ENCODE measurements at places on chromosomes 2 and 18. TPM values are rescaled to one million over a fixed set of nuclear protein-coding genes. Genes with fewer than 3 reads are reported as not detected.
A peak's percentile ranks its signal among the peaks of the same experiment; 100 is the strongest.

- DNase-seq: no peak
Observed at GRCh38 chr2:230974096-230974913, 21.6 kb upstream of the SPATA3 start.

DNA sequence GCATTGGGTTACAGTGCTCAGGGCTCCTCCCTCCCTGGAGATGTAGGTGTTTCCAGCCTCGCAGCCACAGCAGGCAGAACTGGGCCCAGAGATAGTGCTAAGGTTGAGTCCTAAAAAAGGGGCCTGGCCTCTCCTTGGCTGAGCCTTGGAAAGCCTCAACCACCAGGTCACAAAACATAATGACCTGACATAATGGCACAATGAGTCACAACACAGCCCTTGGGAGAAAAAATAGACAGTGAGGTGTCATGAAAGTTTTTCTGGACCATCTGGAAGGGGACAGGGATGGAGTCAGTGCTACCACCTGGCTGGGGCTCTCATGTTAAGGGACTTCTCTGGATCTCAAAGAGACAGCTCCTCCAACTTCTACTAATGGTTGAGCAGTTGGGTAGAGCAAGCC lies 92.4 kb upstream of the LCLAT1 start:
- DNase-seq: no peak

DNA sequence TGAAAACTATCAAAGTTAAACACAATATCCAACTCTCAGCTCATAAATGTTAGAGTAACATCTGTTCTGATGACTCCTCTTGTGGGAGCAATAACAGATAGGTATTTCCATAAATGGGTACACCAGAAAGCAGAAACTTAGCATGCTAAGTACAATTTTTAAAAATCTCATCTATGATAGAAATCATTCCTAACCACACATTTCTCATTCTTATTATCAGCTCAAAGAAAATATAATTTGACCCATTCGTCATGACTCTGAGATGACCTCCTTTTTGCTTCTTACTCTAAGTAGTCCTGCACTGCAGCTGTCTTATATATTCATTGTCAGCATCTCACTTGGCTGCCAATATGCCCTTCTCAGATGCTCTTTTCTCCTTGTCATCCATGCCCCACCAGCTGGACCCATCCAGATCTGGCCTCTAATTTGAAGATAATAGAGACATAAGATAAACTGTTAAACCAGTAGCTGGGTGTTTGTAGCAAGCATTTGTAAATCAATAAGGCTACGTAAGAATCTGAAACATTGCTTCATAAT lies 298.3 kb downstream of the KCNS3 start:
- DNase-seq: no peak

- DNase-seq: no peak
Observed at GRCh38 chr18:13291745-13292447, 73.3 kb downstream of the LDLRAD4 start.

DNA sequence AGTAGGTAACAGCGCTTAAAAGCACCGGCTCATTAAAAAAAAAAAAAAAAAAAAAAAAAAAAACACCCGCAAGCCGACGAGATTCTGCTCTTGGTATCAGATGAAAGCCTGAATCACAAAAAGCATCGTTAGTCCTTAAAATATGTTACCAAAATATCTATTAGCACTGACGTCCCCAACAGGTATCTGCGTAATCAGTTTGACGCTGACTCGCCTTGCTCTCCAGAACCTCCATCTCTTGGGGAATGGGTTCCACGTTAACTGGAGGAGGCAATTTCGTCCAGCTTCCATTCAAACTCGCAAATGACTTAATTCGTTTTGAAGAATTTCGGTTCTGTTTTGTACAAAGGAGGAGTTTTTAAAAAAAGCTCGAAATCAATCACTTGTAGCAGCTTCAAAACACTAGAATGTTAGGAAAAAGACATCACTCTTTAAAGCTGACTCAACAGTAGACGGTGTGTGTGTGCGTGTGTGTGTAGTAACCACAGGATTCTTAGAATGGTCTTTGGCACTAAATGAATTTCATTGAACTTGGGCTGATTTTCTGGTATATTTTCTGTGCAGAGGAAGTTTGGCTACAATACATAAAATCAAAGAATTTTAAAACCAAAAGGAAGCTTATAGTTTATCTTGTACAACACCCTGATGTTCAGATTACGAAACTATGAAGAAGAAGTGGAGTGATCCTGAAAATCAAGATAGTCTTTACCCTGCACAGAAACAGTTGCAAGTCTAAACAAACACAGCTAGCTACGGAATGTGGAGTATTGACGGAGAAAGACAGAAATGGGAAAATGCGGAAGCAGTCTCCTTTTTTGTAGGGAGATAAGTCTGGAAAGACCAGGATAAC lies 1.1 kb upstream of the PGAP1 start:
- DNase-seq: peak; percentile 85

GRCh38 chr2:145638675-145639074 lies 1118.8 kb upstream of the ZEB2 start:
- DNase-seq: no peak

- no peak for DNase-seq
Observed at GRCh38 chr2:85935746-85936208, 47.0 kb upstream of the ST3GAL5 start.

DNA sequence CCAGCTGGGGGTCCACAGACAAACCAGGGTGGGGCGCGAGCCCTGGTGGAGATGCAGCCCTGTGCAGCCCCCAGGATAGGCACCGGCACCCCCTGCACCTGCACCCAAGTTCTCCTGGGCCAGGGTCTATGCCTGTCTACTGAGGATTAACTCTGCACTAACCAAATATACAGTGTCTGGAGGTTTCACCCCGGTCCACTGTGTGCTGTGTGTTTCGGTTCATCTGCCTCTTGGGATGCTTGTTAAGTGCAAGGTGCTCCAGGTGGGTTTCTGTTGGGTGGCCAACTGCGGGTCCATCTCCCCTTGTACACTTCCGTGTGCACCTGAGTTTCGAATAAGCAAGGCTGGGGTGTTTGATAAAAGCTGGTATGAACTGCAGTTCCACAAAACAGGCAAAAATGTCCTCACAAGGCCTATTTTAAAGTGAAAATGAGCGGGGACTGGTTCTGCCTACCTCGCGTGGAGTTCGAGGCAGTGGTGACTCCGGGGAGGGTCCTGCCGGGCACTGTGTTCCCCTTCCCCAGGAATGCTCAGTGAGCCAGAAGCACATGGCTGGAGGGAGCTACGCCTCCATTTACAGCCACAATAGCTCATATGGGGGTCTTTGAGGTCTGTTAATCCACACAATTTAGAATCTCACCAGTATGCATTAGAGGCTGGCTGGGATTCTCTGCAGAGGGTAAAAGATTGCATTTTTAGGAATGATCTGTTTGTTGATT lies 70.7 kb downstream of the EDAR start:
- no peak for DNase-seq

- DNase-seq: no peak
Observed at GRCh38 chr2:215423234-215423633, 12.6 kb downstream of the FN1 start.

DNA sequence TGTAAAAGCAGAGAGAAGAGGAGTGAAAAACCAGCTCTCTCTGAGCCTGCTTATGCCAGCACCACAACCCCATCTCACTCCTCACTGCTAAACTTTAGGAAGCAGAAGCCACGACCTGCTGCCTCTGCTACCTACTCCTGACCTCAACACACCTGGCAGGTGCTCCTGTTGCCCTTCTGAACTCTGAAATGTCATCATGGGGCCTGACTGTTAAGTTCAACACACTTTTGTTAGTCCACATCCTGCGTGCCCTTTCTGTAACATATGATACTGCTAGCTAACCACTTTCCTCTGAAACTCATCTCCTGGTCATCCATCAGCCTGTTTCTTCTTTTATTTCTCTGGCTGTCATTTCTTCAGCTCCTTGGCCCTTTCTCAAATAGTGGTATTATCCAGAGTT lies 118.1 kb downstream of the EPB41L3 start:
- DNase-seq: no peak

- DNase-seq: no peak
Observed at GRCh38 chr2:215839816-215840215, 173.5 kb downstream of the MREG start.

GRCh38 chr2:240451791-240452461 lies 16.5 kb downstream of the GPC1 start:
- no peak for DNase-seq

GRCh38 chr18:54647176-54647575 lies 56.1 kb downstream of the DYNAP start:
- no peak for DNase-seq

DNA sequence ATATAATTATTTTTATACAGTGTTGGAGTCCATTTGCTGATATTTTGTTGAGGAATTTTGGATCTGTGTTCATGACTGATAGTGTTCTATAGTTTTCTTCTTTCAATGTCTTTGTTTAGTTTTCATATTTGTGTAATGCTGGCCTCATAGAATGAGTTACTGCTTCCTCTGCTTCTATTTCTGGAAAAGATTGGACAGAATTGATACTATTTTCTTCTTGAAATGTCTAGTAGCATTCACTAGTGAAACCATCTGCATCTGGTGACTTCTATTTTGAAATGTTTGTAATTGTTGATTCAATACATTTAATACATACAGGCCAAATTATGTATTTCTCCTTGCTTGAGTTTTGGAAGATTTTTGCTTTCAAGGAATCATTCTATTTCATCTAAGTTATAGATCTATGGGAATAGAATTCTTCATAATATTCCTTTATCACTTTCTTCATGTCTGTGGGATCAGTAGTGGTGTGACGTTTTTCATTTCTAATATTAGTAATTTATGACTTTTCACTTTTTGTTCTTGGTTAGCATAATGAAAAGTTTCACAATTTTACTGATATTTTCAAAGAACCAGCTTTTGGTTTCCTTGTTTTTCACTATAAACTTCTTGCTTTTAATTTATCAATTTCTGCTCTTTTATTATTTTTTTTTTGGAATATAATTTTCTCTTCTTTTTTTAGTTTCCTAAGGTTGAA lies 509.9 kb upstream of the VRK2 start:
- no peak for DNase-seq

GRCh38 chr2:237307474-237307873 lies 106.5 kb downstream of the COL6A3 start:
- no peak for DNase-seq

DNA sequence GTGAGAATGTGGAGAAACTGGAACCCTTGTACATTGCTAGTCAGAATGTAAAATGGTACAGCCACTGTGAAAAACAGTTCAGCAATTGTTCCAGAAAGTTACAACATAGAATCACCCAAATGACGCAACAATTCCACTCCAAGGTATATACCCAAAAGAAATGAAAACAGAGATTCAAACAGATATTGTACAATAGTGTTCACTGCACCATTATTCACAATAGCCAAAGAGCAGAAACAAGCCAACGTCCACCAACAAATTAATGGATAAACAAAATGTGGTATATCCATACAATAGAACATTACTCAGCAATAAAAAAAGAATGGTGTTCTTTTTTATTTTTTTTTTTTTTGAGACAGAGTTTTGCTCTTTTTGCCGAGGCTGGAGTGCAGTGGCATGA lies 10.9 kb downstream of the CLASP1 start:
- DNase-seq: no peak

DNA sequence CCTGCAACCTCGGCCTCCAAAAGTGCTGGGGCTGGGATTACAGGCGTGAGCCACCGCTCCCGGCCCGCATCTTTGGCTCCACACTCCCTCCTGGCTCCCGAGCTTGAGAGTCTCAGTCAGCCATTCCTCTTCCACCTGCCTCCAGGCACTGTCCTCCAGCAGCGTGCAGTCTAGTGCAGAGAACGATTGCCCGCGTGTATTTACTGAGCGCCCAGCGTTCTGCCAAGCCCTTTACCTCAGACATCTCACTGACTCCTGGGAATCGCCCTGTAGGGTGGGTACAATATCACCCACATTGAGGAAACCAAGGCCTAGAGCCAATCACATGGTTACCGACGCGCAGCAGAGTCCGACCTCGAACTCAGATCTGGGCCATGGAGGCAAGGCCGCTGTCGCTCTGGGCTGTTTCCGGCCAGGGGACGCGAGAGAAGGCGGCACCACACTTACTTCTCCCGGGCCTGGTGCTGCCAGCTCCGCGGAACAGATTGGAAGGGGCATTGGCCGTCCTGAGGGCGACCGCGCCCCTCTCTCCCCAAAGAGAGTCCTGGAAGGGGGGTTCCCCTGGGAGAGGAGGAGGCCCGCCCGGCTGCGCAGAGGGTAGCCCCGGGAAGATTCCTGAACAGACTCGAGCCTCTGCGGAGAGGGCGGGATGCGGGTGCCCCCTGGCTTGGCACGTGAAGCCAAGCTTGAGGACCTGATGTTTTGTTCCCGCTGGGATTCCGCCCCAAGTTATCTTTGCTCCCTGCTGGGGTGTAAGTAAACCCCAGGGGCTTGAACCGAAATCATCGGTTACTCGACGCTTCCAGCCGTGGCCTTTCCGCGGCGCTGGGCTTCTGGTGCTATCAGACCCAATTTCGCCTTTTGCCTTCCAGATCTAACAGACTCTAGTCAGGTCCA lies 5.2 kb upstream of the DLX2 start:
- DNase-seq: no peak

DNA sequence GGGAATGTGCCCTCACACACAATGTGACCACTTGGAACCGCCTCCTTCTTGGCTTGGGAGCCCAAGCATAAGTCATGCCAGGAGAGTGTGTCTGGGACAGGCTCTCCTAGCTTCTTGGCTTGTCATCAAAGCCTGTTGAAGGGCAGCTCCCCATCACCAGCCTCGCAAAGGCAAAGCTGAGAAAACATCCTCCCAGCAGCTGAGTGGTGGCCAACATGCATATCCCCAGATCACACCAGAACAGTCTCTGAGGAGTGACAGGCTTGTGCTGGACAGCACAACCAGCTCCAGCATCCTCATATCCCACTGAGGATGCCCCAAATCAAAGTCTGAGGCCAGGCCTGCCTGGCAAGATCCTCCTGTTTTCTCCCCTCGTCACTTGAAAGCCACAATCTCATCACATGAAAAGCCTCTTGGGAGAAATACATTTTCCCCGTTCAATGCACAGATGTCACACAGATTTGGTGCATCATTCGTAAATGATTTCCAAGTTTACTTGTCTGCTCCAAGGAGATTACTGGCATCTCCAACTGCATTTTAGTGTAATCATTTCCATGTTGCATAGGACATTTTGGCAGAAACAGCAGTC lies 269.3 kb downstream of the TTC32 start:
- DNase-seq: no peak

DNA sequence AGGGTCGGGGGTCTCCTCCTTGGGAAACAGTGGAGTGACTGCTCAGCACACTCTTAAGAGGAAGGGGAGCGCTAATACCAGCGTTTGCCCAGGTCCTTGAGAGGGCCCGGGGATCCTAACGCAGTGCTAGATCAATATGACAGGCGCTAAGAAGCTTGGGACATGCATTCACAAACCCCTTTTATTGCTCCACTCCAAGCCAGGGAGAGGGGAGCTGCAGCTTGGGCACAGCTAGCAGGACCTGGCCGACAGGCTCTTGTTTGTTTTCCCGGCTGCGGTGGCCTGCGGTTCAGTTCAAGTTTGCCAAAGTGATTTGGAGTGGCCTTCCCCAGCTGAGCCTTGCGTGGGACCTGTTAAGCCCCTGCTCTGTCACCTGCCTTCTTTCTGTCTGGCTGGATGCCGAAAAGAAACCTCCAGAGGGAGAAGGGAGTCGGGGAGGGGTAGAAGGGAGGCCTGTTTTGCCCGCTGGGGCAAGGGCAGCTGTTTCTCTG lies 152.1 kb downstream of the GLI2 start:
- DNase-seq: no peak

The MYL12B gene
- polyA plus RNA-seq: 244 TPM

The STEAP3 gene
- 3.1 TPM for polyA plus RNA-seq

The SYT4 gene
- 93.4 TPM for polyA plus RNA-seq

The GCKR gene
- polyA plus RNA-seq: 2.9 TPM

The DNAH6 gene
- 3.8 TPM for polyA plus RNA-seq

The ANKAR gene
- 6.4 TPM for polyA plus RNA-seq

The DSG1 gene
- polyA plus RNA-seq: 0.17 TPM

The MTCL1 gene
- polyA plus RNA-seq: 24.8 TPM

The CCDC68 gene
- 5.6 TPM for polyA plus RNA-seq

The RSAD2 gene
- 2.1 TPM for polyA plus RNA-seq

The TMEM178A gene
- 55.8 TPM for polyA plus RNA-seq

The CCDC178 gene
- 1.2 TPM for polyA plus RNA-seq

All from spinal cord (tissue), 10 donors.